Heart right ventricle (tissue), 16 donors: ENCODE measurements at places on chromosomes 6 and 20.

- no peak for DNase-seq
Observed at GRCh38 chr20:1293641-1294379, 27.7 kb downstream of the SNPH start.

DNA sequence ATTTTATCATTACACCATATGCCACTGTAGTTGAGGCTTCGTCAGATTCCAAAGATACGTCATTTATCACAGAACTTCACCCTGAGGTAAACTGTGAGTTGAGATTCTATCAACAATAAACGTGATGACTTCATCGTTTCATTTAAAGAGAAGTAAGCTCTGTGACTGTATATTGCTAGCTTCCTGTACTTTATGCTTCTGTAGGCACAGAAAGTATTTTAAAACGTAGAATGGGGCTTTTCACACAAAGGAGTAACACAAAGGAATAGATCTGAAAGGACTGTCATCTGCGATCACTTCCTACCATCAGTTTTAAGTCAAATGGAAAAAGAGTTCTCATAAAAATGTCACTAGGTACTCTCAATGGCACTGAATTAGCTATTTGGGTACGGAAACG, 234.4 kb upstream of the MCHR2 start:
- DNase-seq, result no peak

- no peak for DNase-seq
Observed at GRCh38 chr6:70312165-70312745, 9.4 kb upstream of the COL9A1 start.

DNA sequence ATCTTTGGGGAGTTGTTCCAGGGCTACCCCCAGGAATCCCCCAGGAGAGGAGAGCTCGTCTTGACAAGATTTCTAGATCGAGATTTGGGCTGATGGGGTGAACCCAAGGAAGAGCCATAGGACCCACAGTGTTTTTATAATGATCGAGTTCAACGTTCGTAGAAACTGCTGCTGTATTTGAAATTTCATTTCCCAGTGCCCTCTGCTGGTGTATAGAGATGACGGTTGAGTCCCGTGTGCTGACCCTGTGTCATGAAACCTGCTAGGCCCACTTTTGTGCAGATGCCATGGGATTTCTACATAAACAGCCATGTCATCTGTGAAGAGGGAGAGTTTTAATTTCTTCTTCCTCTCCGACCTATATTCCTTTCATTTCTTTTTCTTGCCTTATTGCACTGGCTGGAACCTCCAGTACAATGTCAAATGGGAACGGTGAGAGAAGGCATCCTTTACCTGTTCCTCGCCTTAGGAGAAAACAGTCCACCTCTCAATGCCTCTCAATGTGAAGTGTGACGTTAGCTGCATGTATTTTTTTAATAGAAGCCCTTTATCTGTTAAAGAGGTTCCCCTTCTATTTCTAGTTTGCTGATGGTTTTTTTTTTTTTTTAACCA, 28.6 kb upstream of the NTSR1 start:
- DNase-seq, result no peak

GRCh38 chr6:78482801-78483552, 384.4 kb upstream of the IRAK1BP1 start:
- DNase-seq, result no peak

DNA sequence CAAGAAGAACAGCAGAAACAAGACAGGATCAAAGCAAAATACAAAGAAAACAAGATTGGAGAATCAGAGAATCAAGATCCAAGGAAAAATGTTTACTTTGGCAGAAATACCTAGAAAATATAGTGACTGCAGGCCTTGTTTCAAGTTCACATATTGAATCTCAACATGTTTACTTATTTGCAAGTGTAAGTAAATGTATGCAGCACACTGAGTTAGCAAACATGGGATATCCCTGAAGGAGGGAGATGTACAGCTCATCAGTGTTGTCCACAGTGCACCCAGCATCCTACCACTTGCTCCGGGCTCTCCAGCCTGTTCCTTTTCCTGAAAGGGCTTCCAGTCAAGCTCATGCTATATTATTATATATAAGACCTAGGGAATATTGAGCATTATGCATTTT, 319.5 kb downstream of the PRL start:
- DNase-seq, result no peak

- DNase-seq, result no peak
Observed at GRCh38 chr20:49572857-49573256, 4.9 kb upstream of the PTGIS start.

- no peak for DNase-seq
Observed at GRCh38 chr6:5205035-5205507, 55.7 kb downstream of the LYRM4 start.

DNA sequence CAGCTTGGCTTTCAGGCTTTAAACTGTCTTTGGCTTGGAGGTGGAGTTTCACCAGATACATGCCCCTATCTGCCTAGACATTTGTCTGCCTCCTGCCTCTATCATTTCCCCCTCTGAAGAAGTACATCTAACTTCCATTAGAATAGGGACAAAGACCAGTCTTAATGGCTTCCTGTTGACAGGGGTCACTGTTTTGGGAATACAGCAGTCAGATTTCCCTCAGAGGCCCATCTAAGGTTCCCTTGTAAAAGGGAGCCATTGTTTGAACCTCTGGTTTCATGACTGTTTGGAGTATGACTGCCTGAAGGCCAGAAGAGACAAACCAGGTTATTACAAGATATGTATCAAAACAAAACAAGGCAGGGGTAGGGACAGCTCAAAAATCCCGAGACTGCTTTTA, 665.7 kb upstream of the GJE1 start:
- no peak for DNase-seq

DNA sequence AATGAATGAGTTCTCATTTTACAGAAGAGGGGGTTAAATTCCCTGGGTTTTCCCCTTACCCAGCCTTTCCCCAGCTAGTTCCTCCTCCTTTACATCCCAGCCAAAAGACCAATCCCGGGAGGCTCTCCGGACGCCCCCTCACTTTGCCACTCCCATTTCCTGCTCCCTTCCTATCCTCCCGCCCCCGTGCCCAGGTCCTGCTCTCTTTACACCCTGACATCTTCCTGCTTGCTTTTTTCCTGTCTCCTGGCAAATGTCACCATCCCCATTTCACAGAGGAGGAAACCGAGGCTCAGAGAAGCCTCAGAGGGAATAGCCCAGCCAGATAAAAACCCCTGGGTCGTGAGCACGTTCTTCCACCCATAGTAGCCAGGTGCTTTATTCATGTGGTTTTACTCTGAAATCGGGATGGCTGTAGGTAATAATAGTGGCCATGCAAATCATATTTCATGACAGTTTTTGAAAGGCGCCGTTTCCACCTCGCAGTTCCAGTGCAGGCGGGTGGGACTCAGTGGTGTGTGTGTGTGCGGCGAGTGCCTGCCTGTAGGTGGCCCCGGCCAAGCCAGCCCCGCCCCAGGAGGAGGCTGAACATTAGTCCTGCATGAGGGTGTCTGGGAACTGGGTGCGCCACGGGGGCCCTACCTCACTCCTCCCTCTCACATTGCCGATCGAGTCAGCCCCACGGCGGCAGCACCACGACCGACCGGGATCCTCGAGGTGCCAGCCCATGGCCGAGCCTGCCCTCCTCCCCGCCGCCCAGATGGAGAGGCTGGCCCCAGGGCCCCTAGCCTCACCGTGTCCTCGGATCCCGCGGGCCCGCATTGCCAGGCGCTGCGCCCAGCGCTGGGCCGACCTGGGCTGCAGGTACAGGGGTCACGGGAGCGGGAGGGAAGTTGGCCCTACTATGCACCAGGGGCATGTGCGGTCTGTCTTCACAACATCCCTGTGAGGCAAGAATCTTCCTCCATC, at the start of gene ARHGAP40:
Gene ARHGAP40 (plus strand): TSS at position 594 of the 969 bp plus-strand sequence.
- DNase-seq, result no peak

DNA sequence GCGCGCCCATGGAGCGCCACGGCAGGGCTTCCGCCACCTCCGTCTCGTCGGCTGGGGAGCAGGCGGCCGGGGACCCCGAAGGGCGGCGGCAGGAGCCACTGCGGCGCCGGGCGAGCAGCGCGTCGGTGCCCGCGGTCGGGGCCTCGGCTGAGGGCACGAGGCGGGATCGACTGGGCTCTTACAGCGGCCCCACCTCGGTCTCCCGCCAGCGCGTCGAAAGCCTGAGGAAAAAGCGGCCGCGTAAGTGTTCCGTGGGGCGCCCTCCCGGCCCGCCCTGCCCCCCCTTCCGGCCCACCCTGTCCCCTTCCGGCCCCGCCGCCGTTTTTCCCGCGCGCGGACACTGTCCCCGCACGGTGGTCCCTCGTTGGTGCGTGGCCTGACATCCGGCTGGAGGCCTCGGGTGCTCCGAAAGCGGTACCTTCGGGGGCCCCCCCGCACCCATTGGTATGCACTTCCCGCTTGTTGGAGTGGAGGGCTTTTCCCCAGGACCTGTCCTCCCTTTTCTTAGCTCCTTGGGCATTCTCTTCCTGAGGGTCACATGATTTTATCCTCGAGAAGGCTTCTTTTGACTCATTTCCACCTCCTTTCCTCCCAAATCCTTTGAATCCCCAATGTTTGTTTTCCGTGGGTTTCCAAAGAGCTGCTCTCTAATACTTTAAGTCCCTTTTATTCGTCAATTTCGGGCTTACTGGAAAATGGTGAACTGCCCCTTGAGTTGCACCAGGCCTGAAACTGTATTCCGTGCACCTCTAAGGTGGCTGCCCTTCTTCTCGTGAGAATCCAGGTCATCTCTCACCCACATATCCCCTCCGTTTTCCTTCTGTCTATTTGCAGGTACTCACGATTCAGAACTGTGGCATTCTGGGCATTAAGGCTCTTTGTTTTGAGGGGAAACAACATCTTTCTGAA, 556 bp downstream of the PANK2 start:
- peak; percentile 48 for DNase-seq

DNA sequence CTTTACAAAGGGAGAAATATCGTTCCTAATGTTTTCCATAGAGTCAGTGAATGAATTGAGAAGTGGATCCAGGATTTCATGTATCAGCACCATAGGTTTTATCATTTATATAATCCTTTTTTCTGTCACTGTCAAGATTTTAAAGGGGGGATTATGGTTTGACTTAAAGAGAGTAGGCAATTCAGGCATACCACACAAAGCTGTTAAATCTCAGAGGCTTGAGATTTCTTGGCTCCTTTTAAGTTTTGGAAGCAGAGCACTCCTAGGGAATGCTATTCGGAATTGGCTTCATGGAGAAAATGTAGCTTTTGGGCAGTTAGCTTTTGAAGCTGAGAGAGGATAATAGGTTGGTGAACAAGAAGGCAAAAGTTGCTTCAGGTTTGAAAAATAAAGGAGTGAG, 274.7 kb downstream of the SOX4 start:
- DNase-seq, result no peak

- DNase-seq, result no peak
Observed at GRCh38 chr6:35483490-35483889, 13.4 kb downstream of the TEAD3 start.

DNA sequence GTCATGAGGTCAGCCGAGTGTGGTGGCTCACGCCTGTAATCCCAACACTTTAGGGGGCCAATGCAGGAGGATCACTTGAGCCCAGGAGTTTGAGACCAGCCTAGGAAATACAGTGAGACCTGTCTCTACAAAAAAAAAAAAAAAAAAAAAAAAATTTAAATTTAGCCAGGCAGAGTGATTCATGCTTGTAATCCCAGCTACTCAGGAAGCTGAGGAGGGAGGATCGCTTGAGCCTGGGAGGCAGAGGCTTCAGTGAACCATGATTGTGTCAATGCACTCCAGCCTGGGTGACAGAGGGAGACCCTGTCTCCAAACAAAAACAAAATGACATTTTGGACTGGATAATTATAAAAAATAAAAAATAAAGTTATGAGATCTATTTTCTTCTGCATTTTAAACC, 56.2 kb downstream of the ADGRF1 start:
- no peak for DNase-seq

DNA sequence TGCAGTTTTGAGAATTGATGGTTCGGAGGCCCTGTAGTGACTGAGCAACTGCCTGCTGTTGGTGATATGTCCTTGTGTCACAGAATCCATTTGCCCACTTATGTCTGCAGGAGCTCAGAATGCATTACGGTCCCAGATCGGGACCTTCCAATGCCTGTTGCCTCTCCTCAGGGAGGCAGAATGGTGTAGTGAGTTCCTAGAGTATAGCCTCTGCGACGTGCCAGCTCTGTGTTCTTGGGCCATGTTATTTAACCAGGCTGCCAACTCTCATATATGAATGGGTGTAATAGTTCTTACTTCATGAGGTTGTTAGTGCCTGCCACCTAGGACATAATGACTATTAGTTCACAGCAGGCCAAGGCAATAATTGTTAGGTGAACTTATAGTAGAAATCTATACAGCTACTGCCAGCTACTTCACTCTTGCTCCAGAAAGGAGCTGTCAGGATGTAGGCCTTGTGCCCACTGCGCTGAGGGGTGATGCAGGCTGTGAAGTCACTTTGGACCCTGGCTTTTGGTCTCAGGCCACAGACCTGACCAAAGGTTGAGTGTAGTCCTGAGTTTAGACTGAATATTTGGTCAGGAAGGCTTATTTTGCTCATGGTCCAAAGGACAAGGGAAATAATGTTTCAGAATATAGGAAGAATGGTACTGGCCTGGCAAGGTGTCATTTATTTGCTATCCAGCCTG, 82.1 kb downstream of the ASXL1 start:
- DNase-seq, result no peak

- no peak for DNase-seq
Observed at GRCh38 chr6:150336299-150336698, 32.5 kb upstream of the IYD start.

- no peak for DNase-seq
Observed at GRCh38 chr20:1982686-1983085, 11.2 kb downstream of the PDYN start.

GRCh38 chr6:142429195-142429594, 127.4 kb downstream of the ADGRG6 start:
- no peak for DNase-seq

- no peak for DNase-seq
Observed at GRCh38 chr6:160070427-160070826, 51.2 kb upstream of the SLC22A1 start.
